ENCODE measurements at places on chromosomes 2 and 18.

DNA sequence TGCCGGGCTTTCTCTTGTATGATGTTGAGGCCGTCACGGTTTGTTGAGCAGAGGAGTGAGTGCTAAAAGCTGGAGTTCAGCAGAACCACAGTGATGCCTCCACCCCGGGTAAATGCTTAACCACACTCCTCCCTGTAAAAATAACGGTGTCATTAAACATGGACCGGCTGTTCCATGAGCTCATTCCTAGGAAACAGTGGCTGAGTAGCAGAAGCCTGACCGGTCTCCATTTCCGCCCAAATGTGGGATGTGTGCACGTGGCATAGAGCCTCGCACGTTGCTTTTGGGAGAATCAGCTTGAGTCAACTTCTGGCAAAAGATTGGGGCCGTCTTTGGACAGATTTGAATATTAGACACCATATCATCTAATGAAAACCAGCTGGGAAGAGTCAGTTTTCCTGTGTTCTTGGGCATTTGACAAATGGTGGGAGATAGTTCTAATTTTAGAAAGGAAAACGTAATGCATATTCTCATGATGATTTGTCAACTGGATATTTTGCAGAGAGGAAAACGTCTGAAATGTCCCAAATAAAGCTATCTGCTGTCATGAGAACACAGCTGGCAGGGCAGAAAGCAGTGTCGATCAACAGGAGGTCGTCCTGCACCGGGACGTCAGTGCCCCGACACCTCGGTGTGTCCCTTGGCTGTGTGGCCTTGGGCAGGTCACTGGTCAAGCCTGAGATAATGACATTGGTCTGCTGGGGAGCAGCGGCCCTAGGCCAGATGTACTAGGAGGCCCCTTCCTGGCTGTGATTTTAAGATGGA is 42.4 kb downstream of the LRRFIP1 start:
- no peak for DNase-seq

DNA sequence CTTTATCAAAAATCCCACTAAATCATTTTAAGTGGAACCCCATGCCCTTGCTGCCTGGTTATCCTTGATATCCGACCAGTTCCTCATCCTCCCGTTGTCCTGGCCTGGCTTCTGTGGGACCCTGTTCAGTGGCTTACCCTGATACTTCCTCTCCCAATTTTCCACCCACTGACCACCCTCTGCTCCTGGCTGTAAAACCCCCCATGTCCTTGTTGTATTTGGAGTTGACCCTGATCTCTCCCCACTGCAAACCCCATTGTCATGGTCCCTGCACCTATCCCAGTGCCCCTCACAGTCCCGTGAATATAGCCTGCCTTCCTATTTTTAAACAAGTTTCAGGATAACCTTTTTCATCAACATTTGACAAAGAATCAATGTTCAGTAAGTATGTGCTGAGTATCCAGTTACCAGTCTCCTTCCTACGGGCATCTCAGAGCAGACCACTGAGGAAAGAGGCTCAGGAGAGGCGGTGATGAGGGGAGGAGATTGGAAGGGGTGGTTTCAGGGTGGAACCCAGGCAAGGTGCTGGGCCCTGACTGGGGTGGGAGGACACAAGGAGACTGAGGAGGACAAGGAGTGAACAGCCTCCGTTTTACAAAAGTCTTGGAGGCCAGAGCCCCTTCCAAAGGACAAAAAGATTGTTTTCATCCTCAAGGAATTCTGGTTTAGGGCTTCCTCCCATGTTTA is 131.8 kb downstream of the PXDN start:
- no peak for DNase-seq

GRCh38 chr18:9557250-9557943 is 57.0 kb downstream of the PPP4R1 start:
- DNase-seq = no peak

GRCh38 chr2:126536605-126537200 is 119.3 kb upstream of the GYPC start:
- no peak for DNase-seq

- DNase-seq = no peak
Measured at GRCh38 chr18:77762014-77762413, 512.4 kb downstream of the GALR1 start.

DNA sequence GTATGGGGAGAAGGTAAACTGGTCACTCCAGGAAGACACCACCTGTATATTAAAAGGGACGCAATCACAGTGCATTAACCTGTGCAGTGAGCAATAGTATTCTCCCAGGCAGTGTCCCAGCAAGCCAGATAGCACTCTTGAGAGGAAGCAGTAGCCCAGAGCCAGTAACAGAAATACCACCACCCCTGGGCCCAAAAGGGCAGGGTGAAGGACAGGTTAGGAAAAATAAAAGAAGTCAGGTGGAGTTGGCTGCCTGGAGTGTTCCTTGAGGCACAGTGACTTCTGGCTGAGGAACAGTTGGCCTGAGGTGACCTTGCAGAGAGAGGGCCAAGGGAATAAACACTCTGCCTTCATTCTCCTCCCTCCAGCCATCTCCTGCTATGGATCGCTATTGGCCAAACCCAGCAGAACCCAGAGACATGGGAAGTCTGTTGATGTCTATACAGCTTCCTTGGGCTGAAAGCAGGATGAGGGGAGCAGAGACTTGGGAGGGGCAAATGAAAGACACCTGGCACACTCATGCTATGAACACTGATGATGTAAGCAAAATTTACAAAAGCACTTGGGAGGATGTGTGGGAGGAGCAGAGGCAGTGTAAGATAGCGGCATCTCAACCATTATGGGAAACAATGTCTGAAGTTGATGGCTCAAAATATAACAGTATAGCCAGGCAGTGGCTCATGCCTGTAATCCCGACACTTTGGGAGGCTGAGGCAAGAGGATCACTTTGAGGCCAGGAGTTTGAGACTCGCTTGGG is 7.5 kb downstream of the C18orf32 start:
- no peak for DNase-seq

GRCh38 chr18:32383050-32383819 is 87.4 kb downstream of the GAREM1 start:
- peak; percentile 78 for DNase-seq

- DNase-seq = peak; percentile 85
Measured at GRCh38 chr18:31447530-31448191, at the start of gene DSG3. Gene DSG3, plus strand, starts transcription at chr18:31447741. Its CDS starts 137 bp downstream, at chr18:31447878.

GRCh38 chr18:69872661-69873060 is 75.0 kb downstream of the CD226 start:
- DNase-seq = no peak

GRCh38 chr18:31943878-31944816 is 1.2 kb upstream of the TRAPPC8 start:
- DNase-seq = no peak

DNA sequence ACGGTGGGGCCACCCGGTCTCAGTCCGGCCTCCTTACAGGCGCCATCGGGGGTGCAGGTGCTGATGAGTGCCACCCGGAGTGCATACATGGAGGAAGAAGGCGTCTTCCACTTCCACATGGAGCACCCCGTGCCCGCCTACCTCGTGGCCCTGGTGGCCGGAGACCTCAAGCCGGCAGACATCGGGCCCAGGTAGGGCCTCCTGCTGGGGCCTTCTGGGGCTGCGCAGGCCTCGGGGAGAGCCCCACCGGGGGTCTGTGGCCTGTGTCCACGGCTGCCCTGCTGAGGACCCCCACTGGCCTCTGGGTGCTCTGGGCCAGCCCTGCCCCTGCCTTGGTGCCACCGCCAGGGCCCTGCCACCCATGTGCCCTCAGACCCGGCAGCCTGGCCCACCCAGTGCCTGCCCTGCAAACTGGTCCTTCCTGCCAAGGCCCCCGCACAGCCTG is 4.8 kb downstream of the RNPEPL1 start:
- no peak for DNase-seq

GRCh38 chr2:6398421-6398820 is 467.3 kb downstream of the CMPK2 start:
- DNase-seq = no peak

- no peak for DNase-seq
Measured at GRCh38 chr18:71443706-71444480, 1100.2 kb downstream of the CBLN2 start.

GRCh38 chr2:54318821-54319220 is 62.8 kb upstream of the TSPYL6 start:
- no peak for DNase-seq

GRCh38 chr2:208086029-208086428 is 38.3 kb downstream of the CRYGD start:
- no peak for DNase-seq

GRCh38 chr2:16671760-16672159 is 6.1 kb upstream of the CYRIA start:
- DNase-seq = no peak

GRCh38 chr2:227939271-227940027 is 68.0 kb downstream of the DAW1 start:
- peak; percentile 18 for DNase-seq

DNA sequence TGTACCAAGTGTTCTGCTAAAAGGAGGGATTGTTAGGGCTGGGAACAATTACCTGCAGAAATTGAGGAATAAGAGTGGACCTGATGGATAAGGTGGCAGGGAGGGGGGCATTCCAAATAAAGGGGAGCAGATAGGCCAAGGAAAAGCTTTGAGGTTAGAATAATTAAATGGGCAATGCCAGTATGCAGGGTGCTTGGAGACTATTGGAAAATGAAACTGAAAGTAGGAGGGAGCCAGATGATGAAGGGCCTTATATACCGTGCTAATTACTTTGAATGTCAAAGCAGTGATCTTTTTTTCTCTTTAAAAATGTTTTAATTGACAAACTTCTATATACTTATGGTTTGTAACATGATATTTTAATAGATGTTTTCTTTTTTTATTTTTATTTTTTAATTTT is 42.9 kb downstream of the MMADHC start:
- DNase-seq = no peak

GRCh38 chr2:121640380-121641316 is 8.6 kb downstream of the CLASP1 start:
- DNase-seq = no peak

GRCh38 chr2:219912491-219912921 is 285.1 kb downstream of the SLC4A3 start:
- DNase-seq = no peak

GRCh38 chr2:109458512-109458911 is 155.3 kb downstream of the SEPTIN10 start:
- no peak for DNase-seq

GRCh38 chr18:77141401-77142118 is 9.0 kb upstream of the MBP start:
- DNase-seq = no peak

GRCh38 chr2:137192366-137193310 is 427.3 kb downstream of the THSD7B start:
- DNase-seq = no peak

GRCh38 chr2:140808820-140809219 is 1322.0 kb downstream of the LRP1B start:
- no peak for DNase-seq

GRCh38 chr2:36413218-36413617 is 57.6 kb downstream of the CRIM1 start:
- no peak for DNase-seq

- DNase-seq = no peak
Measured at GRCh38 chr18:48213791-48214190, 195.4 kb downstream of the ZBTB7C start.

DNA sequence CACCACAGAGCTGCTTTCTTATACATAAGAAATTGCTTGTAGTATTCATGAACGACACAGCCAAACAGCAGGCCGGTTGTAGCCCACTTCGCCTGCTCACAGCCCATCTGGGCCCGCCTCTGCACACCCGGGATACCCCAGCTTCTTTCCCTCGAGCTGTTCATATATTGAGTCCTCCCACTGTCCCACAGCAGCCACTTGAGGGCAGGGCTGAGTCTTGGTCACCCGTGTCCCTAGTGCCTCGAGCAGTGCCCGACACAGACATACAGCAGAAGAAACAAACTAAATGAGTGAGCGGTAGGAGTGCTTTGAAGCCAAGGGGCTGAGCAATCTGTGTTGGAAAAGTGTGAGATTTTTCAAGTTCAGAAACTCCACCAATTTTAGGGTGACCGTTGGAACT is 251.4 kb downstream of the KLHL29 start:
- no peak for DNase-seq

DNA sequence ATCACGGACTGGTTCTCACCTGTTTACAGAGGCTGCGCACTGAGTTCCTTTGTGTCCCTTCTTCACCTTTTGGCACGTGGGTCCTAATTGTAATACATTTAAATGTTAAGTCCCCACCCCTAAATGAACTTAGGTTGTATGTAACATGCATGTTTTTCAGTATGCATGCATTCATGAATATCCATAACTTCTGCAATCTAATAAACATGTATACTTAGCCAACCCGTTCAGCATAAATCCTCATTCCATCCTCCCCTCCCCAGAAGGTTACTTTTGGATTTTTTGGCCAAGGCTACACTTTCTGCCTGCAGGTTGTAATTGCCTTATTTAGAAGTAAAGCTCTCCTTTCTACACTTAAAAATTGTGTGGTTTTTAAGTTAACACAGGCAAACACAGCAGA is 314.7 kb downstream of the SUCLG1 start:
- no peak for DNase-seq

- DNase-seq = peak; percentile 32
Measured at GRCh38 chr18:24446953-24447538, 13.4 kb upstream of the HRH4 start.

GRCh38 chr2:96809216-96809882 is 6.7 kb upstream of the CNNM3 start:
- no peak for DNase-seq

DNA sequence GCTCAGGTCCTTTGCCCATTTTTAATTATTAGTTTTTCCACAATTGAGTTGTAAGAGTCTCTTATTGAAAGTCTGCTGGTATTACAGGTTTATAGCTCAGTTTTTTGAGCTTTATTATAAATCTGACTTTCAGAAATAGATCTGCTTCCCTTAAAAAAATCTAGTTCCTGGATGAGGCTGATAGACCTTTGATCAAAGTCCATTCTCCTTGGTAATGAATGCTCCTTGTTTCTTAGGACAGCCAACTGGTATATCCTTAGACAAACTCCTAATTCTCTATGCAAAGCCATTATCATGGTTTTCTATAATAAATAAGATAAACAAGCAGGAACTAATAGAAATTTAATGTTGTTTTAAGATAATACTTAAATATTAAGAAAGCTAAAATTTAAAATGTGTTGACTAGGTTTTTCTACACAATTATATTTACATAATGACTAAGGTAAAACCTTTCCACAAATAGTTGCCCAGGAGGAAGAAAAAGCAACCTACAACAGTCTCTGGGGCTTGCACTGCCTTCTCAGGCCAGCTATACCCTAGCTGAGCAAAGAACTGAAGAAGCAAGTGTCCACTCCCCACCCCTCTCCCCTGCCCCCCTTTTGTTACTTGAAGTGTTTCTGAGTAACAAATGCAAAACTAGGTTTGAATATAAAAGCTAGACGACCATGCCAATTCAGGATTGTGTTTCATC is 16.9 kb downstream of the NT5DC4 start:
- no peak for DNase-seq

DNA sequence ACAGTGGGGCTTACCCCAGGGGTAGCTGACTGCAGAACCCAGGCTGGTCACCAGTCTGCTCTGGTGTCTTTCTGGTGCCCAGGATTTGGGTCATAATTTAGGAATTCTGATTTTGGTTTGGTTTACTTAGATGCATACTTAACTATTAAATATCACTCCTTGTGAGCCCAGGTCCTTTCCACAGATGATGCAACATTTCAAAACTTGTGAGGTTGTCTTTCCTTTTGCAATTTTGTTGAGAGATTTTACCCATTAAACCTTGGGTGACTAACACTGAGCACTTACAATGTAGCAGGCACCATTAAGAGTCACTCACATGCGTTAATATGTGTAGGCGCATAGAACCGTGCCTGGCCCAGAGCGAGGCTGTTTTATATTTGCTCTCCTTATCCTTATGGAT is 61.8 kb upstream of the RPL31 start:
- no peak for DNase-seq

All from LoVo (cell line).